ENCODE measurements at places on chromosomes 16 and 17.
A peak's percentile ranks its signal among the peaks of the same experiment; 100 is the strongest.

DNA sequence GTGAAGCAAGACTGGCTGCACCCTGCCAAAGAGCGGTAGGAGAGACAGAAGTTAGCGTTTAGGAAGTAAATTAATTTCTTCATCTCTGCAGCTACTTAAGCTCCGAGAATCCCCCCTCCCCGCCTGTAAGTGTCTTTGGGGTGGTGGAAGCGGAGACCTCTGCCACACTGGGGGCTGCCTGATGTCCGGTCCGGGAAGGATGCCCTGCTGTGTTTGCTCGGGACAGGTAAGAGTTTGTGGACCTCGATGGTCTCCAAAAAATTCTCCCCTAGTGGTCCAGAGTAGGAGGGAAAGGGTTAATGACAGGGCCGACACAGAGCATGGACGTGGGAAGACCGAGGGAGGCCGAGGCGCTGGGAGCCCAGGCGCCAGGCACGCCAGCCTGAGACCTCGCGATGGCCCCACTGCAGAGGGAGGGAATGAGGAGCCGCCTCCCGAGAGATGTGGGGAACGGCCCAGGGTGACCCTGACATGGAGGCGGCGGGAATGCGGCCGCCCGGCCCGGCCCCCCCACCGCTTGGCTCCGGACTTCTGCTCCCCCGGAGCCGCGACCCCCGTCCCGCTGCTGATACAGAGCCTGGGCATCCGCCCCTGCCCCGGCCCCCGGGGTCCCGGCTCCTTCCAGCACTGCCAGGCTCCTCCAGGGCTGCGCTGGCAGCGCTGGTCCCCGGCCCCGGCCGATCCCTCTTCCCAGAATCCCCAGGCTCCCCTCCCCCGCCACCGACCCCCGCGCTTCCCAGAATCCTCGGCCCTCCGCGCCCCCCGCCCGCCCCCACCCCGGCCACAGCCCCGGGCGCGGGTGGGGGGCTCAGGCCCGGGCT is 680 bp downstream of the ZNF629 start:
- DNase-seq = peak; percentile 63
- H3K4me1 ChIP-seq = peaks cover 14% of the 10 kb centered on the region
- peaks cover 1% of the 10 kb centered on the region for H3K36me3 ChIP-seq
- peak overlapping the region; percentile 91 for H3K27ac ChIP-seq

- no peak overlapping the region for H3K27ac ChIP-seq
- no peak overlapping the region for H3K4me3 ChIP-seq
- H3K27me3 ChIP-seq = no peaks in the 10 kb centered on the region
- no peak for DNase-seq
- H3K4me1 ChIP-seq = no peaks in the 10 kb centered on the region
Observed at GRCh38 chr16:167122-167690, 1.4 kb downstream of the HBM start.

GRCh38 chr16:75109732-75110243 is 6.8 kb downstream of the LDHD start:
- peaks cover 18% of the 10 kb centered on the region for H3K4me1 ChIP-seq
- H3K27ac ChIP-seq = no peak overlapping the region
- H3K27me3 ChIP-seq = no peaks in the 10 kb centered on the region

GRCh38 chr16:5615868-5616642 is 518.5 kb upstream of the EEF2KMT start:
- H3K27ac ChIP-seq = no peak overlapping the region
- H3K27me3 ChIP-seq = no peaks in the 10 kb centered on the region
- no peaks in the 10 kb centered on the region for H3K4me1 ChIP-seq
- no peak overlapping the region for H3K4me3 ChIP-seq

Measured in Caco-2 (cell line).